ENCODE measurements at places on chromosomes 7 and 10.

GRCh38 chr7:44486693-44487092, 3.8 kb downstream of the NUDCD3 start:
- no peak for DNase-seq

DNA sequence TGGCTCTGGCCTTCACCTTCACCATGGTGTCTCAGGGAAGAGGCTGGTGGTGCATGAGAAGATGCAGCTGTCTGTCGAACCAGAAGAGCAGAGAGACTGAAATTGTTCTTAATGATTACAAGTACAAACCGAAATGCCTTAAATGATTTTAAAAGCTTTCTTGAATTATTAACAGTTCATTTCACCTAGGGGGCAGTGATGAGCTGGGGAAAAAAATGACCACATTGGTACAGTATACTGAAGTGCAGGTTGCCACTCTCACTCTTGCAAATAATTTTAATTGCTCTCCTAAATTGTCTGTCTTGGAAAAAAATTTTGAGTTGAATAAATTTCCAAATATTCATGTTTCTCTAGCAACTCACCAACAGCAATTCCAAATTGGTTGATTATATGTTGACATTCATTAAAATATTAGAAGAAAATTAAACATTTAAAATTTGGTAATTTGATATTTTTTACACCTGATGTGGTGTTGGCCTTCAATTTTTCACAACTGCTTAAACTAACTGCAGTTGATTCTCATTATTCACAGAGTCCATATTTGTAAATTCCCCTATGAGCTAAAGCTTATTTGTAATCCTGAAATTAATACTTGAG, 692.6 kb downstream of the ZWINT start:
- DNase-seq = no peak

DNA sequence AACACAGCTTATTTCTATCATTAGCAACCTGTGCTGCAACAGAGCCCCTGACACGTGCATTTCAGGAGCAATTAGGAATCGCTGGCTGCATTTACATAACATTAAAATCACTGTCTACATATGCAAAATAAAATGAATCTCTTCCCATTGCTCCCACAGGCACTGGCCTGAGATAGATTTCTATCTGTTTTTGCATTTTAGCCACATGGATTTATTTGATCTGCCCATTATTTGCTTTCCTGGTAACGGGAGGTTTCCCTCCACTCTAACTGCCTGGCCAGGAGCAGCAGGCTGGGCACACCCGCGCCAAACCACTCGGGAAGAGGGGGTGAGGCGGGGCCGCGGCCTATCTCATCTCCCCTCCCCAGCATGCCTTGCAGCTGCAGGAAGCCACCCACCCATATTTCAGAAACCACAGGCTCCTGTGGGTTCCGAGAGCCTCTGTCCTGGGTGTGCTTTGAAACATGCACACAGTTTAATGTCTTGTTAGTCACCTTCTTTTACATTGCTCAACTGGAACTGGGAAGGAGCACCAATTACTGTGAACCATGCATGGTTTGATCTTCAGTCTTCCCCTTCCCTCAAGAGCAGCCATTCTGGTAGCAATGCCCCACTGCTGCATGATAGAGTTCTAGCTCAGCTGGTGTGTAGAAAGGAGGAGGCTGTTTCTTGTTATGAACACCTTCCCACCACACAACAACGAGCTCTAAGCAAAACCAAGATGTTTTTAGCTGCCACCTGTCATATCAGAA, 37.7 kb upstream of the IKZF1 start:
- DNase-seq = peak; percentile 74

DNA sequence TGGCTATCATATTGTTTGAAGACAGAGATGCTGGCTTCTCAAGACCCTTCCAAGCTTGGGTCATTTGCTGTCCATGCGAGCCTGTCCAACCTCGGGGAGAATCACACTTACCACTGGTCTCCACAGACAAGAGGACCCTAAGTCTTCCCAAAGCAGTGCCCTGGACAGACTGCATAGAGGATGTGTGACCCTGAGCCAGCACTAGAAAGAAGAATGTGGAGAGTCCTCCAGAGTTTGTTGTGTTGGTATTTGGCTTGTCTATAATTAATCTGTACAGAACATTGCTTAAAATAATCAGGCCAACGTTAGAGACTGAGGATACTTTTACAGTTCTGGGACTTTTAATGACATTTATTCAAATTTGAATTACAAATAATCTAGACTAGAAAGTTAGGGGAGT, 212.7 kb downstream of the TMEM178B start:
- no peak for DNase-seq

DNA sequence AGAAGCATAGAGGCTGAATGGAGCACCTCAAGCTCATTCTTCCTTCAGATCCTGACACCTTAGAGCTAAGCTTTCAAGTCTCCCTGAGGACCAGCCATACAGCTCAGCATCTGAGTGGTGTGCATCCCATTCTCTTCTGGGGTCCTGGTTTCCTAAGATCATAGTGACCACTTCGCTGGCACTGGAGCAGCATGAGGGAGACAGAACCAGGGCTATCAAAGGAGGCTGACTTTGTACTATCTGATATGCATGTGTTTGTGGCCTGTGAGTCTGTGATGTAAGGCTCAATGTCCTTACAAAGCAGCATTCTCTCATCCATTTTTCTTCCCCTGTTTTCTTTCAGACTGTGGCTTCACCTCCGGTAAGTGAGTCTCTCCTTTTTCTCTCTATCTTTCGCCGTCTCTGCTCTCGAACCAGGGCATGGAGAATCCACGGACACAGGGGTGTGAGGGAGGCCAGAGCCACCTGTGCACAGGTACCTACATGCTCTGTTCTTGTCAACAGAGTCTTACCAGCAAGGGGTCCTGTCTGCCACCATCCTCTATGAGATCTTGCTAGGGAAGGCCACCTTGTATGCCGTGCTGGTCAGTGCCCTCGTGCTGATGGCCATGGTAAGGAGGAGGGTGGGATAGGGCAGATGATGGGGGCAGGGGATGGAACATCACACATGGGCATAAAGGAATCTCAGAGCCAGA, 31.0 kb downstream of the PRSS2 start:
- no peak for DNase-seq

- DNase-seq = peak; percentile 81
Observed at GRCh38 chr10:133309100-133309719, 496 bp downstream of the ZNF511 start.

DNA sequence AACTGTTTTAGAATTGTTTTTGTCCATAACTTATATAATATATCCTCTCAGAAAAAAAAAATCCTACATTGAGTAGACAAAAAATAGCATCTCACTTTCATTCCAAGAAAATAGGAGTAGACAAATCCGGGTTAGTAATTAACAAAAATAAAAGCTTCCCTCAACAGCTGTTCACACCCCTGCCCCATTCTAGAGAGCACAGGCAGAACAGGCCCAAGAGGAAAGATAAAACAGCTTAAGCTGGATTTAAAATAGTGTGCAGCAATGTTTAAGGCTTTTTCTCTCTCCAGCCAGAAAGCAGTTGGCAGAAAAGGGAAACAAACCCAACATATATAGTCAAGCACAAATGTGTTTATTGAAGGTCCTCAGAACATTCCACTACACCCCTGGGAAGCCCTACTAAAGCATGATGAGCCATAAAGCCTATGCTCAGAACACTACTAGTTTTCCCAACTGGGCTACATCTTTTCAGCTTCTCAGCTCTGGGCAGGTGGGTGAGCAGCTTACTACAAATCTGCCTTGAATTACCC, 189.9 kb downstream of the MTERF1 start:
- no peak for DNase-seq

- no peak for DNase-seq
Observed at GRCh38 chr10:17865351-17865750, 56.2 kb downstream of the MRC1 start.

GRCh38 chr7:151884312-151885201, 7.6 kb upstream of the PRKAG2 start:
- DNase-seq = no peak

- DNase-seq = no peak
Observed at GRCh38 chr10:119238577-119238976, 31.2 kb downstream of the GRK5 start.

GRCh38 chr7:74289659-74290552, 699 bp downstream of the CLIP2 start:
- DNase-seq = no peak

DNA sequence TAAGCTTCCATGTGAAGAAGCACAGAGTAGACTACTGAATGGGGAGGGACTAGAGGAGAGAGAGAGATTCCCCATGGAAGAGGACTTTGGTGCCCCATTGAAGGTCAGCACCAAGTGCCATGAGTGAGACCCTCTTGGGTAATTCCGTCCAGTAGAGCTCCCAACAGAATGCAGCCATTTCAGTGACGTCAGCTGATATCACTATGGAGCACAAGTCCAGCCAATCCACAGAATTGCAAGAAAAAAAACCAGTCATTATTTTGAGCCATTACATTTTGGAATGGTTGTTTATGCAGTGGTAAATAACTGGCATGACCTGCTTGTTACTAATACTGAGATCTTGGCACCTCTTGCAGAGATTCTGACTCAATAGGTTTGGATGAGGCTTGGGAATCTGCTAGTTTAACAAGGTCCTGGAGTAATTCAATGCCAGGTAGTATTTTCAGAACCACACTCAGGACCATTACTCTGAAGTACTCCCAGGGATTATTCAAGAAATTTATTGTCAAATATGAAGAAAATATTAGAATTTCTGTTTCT, 52.6 kb upstream of the SP8 start:
- no peak for DNase-seq

- DNase-seq = no peak
Observed at GRCh38 chr7:130426564-130426963, 14.3 kb downstream of the CEP41 start.

DNA sequence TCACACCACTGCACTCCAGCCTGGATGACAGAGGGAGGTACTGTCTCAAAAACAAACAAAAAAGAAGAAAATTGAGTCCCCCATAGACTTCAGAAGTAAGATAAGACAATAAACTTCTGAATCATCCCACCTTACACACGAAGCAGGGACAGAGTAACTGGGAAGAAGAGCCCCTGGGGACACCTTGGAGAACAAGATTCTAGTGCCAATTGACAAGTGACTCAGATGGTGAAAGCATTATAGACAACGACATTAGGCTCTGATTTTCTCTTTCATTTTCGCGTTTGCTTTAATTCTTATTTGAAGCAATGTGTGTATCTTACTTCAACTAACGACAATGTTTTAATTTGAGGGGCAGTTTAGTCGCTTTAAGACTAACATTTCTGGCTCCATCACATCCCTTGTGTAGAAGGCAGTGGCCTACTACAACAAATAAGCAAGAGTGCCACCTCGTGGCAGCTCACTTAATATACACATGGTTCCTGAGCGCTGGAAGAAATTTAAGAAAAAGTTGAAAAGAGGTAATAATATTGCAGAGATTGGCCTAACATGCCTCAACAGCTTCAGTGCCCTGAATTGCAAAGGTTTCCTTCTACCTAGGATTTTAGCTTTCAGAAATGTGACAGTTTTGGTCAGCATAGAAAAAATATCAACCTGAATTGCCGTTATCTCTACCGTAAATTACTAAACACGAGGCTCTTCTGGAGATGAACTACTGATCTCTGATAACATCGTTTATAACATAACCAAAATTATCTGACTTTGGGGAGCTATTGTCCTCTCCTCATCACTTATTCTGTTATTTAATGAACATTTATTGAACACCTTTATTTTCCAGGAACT, 36.7 kb downstream of the ASNS start:
- DNase-seq = peak; percentile 10

- DNase-seq = no peak
Observed at GRCh38 chr10:44164251-44164956, 220.5 kb downstream of the CXCL12 start.

- DNase-seq = no peak
Observed at GRCh38 chr10:30185916-30186315, 126.5 kb upstream of the JCAD start.

DNA sequence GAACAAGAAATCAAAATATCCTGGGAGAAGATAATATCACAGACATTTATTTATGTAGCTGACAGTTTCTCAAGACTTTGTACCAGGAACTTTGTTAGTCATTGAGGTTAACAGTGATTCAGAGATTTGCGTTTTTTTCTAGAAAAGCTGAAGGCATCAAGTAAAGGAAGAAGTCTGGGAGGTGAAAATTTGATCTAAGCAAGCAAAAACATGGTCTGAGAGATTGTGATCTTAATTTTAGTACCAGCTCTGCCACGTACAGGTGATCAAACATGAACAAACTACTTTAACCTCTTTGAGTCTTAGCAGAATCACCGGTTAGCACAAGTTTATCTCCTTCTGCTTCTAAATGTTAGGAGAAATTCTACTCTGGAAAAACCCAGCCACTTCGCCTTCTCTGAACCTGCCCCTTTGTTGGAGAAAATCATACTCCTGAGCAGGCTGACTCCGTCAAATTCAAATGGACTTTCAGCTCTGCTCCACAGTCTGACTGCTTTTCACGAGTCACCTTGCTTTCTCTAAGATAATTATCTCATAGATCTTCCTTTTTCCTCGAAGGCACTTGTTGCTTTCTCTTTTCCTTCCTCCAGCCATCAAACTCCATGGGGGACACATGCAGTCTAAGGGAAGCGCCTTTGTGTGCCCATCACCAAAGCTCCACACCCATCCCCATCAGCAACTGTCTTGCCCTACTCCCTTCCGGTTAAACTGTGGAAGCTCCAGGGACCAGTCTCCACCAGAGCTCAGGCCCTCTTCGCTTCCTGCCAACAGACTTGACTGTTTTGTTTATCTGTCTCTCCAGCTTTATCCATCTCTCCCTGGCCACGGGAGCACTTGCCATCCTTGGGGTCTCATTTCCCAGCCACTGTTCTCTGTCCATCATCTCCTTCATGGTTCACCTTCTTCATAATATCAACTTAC, 86.3 kb downstream of the PRKCQ start:
- no peak for DNase-seq

DNA sequence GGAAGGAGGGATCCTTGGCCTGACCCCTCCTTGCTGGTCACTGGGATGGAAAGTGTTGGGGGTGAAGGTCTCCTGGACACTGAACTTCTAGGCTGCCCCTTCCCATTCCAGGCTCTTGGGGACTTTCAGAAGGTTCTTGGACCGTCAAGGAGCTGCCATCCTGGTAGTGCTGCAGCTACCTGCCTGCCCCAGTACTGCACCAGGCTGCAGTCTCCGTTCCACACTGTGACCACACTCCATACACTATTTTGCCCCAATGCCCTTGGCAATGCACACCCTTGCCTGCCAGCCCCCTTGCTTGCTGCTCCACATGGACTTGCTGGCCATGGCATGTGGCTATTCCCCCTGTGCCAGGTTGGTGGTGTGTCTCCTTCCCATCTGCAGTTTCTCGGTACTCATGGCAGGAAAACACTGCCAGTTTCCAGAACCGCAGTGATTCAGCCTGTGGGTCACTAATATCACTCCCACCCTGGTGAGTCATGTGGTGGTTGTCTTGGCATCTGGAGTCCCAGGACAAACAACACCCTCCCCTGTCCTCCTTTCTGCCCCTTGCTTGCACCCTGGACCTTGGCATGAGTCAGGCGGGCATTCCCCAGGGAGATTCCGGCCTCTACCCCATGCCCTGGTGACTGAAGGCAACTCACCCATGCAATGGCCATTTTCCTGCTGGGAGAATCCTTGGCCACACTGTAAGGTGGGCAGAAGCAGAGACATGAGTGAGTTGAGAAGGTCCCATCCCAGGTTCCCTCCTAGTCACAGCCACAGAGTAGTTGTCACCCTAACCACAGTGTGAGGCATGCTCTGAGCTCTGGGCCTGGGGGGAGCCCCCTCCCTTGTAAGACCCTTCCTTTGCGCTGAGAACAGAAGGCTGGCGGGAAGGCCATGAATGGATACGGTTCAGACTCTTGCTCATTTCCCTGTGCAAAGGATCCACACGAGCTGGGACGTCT, 32.8 kb downstream of the GOLGA7B start:
- no peak for DNase-seq

Measured in stimulated activated CD8-positive, alpha-beta memory T cell treated with anti-CD3 and anti-CD28 coated beads, Interleukin-15, amount 100 ng/mL, for 4 hours (primary cell).